ENCODE measurements at places on chromosomes 13 and 19. TPM values are rescaled to one million over a fixed set of nuclear protein-coding genes. Genes with fewer than 3 reads are reported as not detected.
A peak's percentile ranks its signal among the peaks of the same experiment; 100 is the strongest.

AMH gene
- 7.7 TPM for total RNA-seq

STAP2 gene
- 71.1 TPM for total RNA-seq

VSTM2B gene
- total RNA-seq: not detected

HSD17B14 gene
- 15.4 TPM for total RNA-seq

ZNF700 gene
- total RNA-seq: 9.5 TPM

CLEC17A gene
- not detected for total RNA-seq

NDFIP2 gene
- 19.5 TPM for total RNA-seq

GRCh38 chr19:29850482-29850881 is 38.7 kb downstream of the CCNE1 start:
- peaks cover 3% of the 10 kb centered on the region for H3K4me1 ChIP-seq
- H3K4me3 ChIP-seq: no peak overlapping the region

DNA sequence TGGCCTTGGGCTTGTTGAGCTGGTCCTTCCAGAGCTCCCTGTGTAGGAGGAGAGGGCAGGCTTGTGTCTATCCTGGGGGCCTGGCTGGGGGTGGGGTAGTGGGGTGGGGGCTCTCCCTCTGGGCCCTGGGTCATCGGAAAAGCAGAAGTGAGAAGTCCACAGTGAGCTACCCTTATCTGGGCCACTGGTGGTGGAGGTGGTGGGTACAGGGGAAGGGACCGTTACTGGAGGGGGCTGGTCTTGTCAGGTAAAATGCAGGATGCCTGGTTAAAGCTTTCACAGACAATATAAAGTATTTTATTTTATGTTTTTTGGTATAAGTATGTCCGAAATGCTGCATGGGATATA is 342 bp upstream of the SIGLEC10 start:
- DNase-seq: no peak
- H3K4me3 ChIP-seq: no peak overlapping the region
- peaks cover 37% of the 10 kb centered on the region for H3K27me3 ChIP-seq
- no peak overlapping the region for H3K27ac ChIP-seq
- H3K36me3 ChIP-seq: no peaks in the 10 kb centered on the region

DNA sequence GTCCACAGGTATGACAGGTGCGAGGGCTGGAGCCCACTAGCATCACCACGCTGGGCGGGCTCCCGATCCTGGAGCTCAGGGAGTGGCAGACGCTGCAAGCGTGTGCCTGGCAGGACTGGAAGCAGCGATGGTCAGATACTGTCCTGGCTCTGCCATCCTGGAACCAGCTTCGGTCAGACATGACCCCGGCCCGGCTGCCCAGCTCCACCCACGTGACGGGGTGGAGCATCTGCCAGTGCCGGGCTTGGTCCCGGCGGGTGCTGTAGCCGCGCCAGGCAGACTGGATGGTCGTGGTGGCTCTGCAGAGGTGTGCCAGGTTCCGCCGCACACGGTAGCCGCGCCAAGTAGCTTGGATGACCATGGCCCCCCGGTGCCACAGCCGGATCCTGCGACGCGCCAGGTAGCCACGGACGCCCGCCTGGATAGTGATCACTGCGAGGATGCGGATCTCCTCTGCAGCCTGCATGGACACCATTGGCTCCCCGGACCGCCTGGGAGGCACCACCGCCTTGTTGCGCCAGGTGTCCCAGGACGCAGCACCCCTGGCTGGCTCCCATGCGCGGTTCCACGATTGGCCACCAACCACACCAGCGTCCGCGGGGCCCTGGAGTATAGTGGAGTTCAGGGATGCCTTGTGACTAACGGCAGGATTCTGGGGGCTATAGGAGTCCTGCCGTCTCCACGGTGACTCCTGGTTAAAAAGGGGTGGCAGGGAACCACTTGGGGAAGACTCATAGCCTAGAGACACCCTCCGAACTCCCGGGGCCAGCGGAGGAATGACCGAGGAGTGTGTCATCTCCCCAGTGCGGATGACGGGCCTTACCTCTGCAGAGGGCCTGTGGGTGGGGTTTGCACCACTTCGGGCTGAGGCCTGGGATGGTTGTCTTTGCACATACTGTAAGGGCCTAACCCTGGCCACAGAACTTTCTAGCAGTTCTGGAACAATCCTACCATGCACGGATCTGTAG is 16.5 kb downstream of the IQCN start:
- DNase-seq: no peak
- H3K4me3 ChIP-seq: no peak overlapping the region
- H3K4me1 ChIP-seq: peaks cover 12% of the 10 kb centered on the region
- H3K36me3 ChIP-seq: no peaks in the 10 kb centered on the region
- no peaks in the 10 kb centered on the region for H3K27me3 ChIP-seq

DNA sequence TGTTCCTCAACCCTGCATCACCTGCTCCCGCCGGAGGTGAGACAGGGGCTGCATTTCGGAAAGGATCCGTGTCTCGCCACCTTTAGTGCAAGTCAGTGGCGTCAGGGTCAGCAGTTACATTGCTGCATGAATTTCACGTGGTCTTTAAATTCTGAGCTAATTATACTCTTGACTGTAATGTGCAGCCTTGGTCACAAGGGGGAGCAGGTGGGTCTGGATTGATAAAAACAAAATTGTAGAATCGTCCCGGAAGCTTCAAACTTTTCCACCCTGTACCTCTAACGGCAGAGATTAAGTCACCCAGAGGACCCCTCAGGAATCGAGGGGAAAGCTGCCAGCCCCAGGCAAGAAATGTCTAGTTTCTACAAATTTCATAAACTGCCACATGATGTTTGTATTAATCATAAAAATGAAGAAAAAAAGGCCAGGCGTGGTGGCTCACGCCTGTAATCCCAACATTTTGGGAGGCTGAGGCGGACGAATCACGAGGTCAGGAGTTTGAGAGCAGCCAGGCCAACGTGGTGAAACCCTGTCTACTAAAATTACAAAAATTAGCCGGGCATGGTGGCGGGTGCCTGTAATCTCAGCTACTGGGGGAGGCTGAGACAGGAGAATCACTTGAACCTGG is 20.2 kb downstream of the BBC3 start:
- H3K36me3 ChIP-seq: peaks cover 5% of the 10 kb centered on the region
- peak; percentile 81 for DNase-seq
- H3K4me3 ChIP-seq: no peak overlapping the region
- no peaks in the 10 kb centered on the region for H3K27me3 ChIP-seq

GRCh38 chr13:80359778-80360452 is 19.0 kb upstream of the SPRY2 start:
- H3K36me3 ChIP-seq: no peaks in the 10 kb centered on the region
- DNase-seq: no peak
- no peak overlapping the region for H3K4me3 ChIP-seq
- no peak overlapping the region for H3K27ac ChIP-seq
- H3K27me3 ChIP-seq: no peaks in the 10 kb centered on the region
- peaks cover 7% of the 10 kb centered on the region for H3K4me1 ChIP-seq

DNA sequence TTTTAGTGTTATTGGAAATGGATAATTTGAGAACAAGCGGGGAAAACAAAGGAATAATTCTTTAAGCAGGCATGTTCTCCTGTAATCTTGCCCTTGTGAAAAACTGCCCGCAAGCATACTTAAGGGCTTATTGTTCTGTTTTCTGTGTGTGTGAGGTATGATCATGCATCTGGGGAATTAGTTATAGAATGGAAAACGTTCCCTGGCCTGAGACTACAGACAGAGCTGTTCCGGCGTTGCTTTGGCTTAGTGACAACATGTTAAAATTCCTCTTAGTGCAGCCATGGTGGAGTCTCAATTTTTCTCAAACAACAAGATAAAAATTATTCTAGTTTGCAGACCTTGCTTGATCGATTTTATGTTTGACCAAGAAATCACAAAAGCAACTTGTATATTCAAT is 560.2 kb upstream of the SPRY2 start:
- no peak overlapping the region for H3K27ac ChIP-seq
- H3K27me3 ChIP-seq: no peaks in the 10 kb centered on the region
- no peak for DNase-seq
- H3K4me3 ChIP-seq: no peak overlapping the region
- H3K36me3 ChIP-seq: no peaks in the 10 kb centered on the region

GRCh38 chr13:94778986-94779385 is 66.6 kb upstream of the SOX21 start:
- H3K27ac ChIP-seq: peak overlapping the region; percentile 66
- no peaks in the 10 kb centered on the region for H3K36me3 ChIP-seq
- no peak for DNase-seq

DNA sequence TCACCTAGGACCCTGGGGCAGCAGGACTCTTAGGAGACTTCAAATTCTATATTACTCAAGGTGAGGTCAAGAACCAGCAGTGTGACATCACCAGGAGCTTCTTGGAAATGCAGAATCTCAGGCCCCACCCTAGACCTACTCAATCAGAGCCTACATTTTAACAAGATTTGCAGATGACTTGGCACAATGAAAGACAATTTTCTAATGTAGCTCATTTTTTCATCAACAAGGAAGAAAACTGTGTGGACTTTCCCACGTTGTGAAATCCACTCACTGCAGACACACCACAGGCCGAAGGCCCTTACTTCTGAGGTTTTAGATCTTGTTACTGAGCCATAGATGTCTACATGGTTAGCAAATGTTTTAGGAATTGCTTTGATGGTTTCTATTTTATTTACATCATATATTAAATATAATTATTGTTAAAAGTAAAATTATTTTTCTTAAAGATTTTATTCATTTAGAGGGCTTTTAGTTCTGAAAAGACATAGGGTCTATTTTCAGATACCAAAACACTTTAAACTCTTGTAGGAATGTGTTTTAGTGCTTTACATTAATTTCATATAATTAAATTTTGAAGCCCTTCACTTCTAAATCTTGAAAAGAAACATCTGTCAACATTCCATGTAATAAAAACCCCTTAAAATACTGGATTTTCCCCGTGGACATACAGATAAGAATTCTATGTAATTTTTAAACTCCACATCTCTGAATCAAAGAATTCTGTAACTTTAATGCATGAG is 18.5 kb upstream of the STARD13 start:
- H3K27me3 ChIP-seq: no peaks in the 10 kb centered on the region
- H3K36me3 ChIP-seq: no peaks in the 10 kb centered on the region
- DNase-seq: no peak
- no peak overlapping the region for H3K4me3 ChIP-seq
- no peaks in the 10 kb centered on the region for H3K4me1 ChIP-seq

DNA sequence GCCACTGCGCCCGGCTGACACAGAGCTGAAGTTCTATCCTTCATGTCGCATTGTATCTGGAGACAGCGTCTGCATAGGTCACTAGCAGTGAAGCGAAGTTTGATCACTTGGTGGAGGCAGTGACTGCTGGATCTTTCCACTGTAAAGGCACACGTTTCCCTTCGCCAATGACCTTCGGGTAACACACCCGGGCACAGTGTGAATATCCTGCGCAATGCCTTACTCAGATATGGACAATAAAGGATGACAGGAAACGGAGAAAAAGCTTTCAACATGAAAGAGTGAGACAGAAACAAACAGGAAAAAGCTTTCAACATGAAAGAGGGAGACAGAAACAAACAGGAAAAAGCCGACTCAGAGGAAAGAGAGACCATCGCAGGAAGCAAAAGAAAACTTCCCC is 17.1 kb downstream of the ARL11 start:
- no peak overlapping the region for H3K4me3 ChIP-seq
- no peaks in the 10 kb centered on the region for H3K27me3 ChIP-seq
- H3K36me3 ChIP-seq: no peaks in the 10 kb centered on the region
- DNase-seq: no peak

DNA sequence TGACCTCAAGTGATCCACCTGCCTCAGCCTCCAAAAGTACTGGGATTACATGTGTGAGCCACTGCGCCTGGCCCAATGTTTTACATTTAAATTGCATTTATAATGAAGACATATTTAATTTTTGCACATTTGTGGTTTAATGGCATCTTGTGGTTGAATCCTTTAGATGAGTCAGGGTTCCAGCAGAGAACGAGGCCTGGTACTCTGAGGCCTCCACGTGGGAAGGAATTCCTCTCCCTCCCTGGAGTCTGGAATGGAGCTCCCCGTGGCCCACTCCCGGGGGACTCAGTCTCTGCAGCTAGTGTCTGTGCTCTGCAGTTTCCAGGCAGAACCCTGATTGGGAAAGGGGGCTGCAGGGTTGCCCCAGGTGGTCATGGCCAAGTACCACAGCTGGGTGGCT is 24.2 kb downstream of the ZFR2 start:
- no peaks in the 10 kb centered on the region for H3K27me3 ChIP-seq
- H3K4me1 ChIP-seq: no peaks in the 10 kb centered on the region
- no peak for DNase-seq
- H3K27ac ChIP-seq: no peak overlapping the region
- H3K36me3 ChIP-seq: no peaks in the 10 kb centered on the region
- H3K4me3 ChIP-seq: no peak overlapping the region

DNA sequence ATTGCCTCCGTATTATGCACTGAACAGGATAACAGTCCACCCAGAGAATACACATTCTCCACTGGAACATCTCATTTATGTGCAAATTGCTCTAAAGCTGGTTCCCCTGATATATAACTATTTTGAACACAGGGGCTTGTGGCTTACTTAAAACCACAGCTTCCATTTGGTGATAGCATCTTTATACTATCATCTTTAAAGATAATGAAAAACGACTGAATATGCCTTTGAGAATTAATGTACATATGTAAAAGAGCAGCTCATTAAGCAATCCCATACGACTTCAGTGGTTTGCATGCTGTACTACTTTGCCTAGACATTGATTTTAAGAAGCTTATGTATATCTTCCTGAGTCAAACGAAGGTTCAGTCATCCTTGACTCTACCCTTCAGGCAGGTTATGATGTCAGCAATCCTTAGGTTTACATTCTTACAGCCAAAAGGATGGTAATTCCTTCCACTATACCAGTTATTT is 40.8 kb downstream of the BRD4 start:
- peaks cover 5% of the 10 kb centered on the region for H3K4me1 ChIP-seq
- H3K36me3 ChIP-seq: peaks cover 8% of the 10 kb centered on the region
- no peak overlapping the region for H3K4me3 ChIP-seq
- no peaks in the 10 kb centered on the region for H3K27me3 ChIP-seq

DNA sequence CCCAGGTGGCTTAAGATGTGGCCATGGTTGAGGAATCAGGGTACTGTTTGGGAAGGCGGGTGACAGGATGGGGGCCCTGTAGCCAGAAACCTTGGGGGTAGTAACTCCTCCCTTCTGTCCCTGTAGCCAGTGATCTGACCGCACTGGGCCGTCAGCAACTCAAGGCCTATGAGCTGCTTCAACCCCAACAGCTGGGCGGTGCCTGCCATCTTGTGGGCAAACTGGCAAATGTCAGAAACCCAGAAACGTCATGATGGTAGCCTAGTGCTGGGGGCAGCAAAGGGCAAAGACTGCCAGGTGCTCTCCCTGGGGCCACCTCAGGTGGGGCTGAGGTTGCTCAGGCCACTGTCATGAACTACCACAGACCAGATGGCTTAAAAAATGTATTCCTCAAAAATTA is 3.5 kb downstream of the COPE start:
- peaks cover 13% of the 10 kb centered on the region for H3K36me3 ChIP-seq
- peaks cover 16% of the 10 kb centered on the region for H3K4me1 ChIP-seq
- no peaks in the 10 kb centered on the region for H3K27me3 ChIP-seq
- no peak overlapping the region for H3K27ac ChIP-seq

GRCh38 chr13:67917291-67917987 is 687.3 kb upstream of the PCDH9 start:
- H3K27ac ChIP-seq: no peak overlapping the region
- H3K27me3 ChIP-seq: no peaks in the 10 kb centered on the region
- no peaks in the 10 kb centered on the region for H3K4me1 ChIP-seq
- H3K36me3 ChIP-seq: no peaks in the 10 kb centered on the region
- no peak for DNase-seq

GRCh38 chr19:4728871-4729270 is 5.2 kb upstream of the DPP9 start:
- no peaks in the 10 kb centered on the region for H3K36me3 ChIP-seq
- no peak overlapping the region for H3K27ac ChIP-seq
- no peaks in the 10 kb centered on the region for H3K4me1 ChIP-seq
